ENCODE measurements at places on chromosomes 3 and 15. TPM values are rescaled to one million over a fixed set of nuclear protein-coding genes. Genes with fewer than 3 reads are reported as not detected.

NRROS gene
- total RNA-seq, result 55.7 TPM

DNA sequence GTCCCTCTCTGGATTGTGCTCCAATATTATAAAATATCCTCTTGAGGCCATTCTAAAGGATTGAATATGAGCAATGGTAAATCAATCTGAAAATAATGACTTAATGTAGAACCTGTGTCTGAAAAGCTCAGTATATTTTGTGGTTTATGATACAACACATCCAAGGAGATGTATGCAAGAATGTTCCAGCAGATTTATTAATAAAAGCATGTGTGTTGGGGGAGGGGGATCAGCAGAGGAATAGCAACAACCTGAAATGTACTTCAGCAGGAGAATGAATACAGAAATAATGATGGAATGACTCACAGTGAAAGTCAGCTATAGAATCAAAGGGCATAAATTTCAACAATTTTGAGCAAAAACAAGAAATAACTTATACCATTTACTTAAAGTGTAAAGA, 56.7 kb upstream of the NUDT16 start:
- DNase-seq, result no peak

- no peak for DNase-seq
These were observed 285.6 kb upstream of the ARHGEF26 start for GRCh38 chr3:153835540-153835939.

CLRN1 gene
- total RNA-seq, result not detected

B3GALNT1 gene
- 15.1 TPM for total RNA-seq

DNA sequence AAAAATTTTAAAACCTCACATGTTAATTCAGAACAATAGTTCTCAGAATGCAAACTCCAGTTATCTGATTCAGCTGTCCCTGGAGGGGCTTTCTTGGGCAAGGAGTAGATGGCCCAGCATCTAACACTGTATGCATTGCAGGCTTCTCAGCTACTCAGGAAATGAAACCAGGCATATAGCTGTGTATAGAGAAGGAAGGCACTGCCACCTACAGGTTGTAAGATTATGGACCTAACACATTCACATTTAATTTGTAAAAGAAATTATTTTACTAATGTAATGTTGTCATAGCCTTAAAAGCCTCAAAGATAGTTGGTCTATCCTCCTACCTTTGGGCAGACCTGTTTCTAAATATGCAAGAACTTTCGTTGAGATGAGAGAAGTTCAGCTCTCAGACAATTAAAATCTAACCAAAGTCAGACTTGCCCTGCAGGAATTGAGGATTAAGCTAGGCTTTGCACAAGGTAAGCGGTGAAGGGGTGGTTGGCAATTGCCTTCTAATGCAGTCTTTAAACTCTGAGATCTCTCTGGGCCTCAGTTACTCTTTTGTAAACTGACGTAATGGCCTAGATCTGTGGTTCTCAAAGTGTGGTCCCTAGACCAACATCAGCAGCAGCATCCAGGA, 132.8 kb upstream of the SLC24A5 start:
- DNase-seq, result no peak

COL6A5 gene
- total RNA-seq, result not detected

MUC20 gene
- total RNA-seq, result 2.4 TPM

DNA sequence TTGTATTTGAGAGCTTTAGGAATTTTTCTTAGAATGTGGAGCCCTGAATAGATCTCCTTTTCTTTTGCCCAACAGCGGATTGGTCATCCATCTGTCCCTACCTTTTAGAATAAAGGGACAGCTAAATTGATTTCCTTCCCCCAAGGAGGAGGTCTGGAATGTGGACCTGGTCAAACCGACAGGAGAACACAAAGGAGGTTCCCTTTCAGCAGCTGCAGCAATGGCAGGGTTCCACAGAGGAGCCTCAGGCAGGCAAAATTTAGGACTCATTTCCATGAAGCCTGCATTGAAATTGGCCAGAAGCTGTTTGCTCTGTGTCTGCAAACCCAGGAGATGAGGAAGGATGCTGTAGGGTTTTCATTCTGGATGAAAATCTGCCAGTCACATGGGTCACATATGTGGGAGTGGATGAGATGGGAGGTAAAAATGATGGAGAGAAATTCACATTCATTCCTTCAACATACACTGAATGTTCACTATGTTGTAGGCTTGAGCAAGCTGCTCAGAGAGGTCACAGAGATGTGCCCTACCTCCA, 77.3 kb downstream of the LRTM1 start:
- no peak for DNase-seq

DNA sequence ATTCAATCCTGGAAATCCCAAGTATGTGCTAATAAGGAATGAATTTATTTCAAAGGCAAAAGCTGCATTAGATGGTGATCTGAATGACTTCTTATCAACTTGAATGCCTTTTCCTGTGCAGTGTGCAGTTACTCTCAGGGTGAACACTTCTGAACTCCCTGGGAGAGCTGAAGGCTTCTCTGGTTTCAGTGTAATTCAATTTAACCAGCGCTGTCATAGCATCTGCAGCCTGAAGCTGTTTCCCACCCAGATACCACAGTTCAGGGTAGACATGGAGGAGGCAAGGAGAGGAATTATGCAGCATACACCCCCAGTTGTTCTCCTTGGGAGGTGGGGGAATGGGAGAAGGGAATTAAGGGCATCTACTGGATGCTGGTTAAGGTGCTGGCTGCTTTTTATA, 49.1 kb upstream of the PRR23C start:
- DNase-seq, result no peak

DNA sequence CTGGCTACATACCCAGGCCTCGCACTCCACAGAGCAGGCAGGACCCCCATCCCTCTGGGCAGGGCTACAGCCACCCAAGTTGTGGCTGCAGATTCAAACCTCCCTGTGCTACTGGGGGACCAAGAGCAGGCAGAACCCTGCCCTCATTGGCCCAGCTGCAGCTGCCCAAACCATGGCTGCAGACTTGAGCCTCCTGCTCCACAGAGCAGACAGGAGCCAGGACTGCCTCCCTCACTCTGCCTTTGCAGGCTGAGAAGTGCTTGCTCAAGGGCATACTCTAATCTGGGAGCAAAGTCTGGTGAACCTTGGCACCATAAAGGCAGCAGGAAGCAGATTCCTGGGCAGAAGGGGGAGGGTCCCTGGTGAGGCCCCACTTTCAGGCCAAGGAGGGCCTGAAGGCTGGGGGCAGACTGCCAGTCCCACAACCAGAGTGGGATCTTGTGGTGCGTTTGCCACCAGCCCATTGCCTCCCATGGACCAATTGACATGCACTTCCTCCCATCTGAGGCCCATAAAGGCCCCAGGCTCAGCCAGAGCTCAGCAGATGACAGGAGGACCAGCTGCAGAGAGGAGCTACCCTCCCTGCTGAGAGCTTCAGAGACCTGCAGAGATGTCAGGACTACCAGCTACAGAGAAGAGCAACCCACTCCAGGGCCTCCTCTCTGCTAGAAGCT, 64.2 kb upstream of the EPHA6 start:
- no peak for DNase-seq

GOLGA8Q gene
- 27.5 TPM for total RNA-seq

DNA sequence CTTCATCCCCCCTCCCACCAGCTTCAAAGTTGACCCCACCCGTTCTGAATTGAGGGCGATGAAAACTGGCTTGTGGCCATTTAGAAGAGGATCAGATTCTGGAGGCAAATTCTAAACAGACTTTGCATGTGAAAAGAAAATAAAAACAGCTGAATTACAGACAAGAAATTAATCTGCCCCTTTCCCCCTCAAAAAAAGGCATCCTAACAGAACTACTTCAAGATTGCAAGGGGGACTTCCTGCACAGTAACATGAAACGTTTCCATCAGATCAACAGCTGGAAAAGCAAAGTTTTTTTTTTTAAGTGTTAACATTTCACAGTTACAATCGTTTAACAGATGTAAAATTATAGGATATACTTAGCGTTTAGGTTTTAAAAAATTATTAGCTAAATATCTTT, 229.3 kb downstream of the RORA start:
- DNase-seq, result no peak

U2SURP gene
- 166 TPM for total RNA-seq

DNA sequence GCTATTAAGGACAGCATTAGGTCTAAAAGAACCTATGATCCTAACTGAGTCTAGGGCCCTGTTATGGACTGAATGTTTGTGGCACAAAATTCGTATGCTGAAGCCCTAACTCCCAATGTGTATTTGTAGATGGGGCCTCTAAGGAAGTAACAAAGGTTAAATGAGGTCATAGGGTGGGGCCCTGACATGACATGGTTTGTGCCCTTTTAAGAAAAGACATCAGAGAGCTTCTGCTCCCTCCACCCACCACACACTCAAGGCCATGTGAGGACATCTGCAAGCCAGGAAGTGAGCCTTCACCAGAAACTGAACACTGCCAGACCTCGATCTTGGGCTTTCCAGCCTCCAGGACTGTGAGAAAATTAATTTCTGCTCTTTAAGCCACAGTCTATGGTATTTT, 49.2 kb downstream of the PHC3 start:
- DNase-seq, result no peak

DNA sequence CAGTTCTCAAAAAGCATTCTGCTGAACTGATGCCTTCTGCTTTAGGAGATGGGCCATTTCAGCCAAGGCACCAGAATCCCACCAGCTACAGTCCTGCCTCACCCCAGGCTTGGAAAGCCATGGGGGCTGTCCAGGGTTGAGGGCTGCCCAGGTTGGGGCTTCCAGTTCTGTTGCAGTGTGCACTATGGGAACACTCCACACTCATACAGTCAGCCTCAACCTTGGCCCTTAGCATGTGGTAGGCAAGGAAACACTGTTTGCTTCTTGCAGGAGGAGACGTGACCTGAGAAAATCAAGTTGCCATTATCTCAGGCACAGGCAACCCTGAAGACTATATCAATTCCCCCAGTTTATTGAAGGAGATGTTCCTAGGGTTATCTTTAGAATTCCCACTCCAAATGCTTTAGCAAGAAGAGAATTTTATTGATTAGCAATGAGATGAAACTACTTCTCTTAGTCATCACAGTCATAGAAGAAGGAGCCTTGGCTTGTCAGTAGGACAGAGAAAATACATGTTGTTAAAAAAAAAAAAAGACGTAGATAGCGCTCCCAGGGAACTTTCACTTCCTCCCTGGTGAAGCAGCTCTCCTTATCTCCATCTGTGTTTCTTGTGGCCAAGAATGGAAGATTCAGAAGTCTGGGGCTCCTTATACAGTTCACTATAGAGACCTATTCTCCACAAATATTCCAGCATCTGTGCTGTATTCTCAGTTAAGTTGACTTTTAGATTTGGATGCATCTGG, 38.3 kb upstream of the IL12A start:
- no peak for DNase-seq

DNA sequence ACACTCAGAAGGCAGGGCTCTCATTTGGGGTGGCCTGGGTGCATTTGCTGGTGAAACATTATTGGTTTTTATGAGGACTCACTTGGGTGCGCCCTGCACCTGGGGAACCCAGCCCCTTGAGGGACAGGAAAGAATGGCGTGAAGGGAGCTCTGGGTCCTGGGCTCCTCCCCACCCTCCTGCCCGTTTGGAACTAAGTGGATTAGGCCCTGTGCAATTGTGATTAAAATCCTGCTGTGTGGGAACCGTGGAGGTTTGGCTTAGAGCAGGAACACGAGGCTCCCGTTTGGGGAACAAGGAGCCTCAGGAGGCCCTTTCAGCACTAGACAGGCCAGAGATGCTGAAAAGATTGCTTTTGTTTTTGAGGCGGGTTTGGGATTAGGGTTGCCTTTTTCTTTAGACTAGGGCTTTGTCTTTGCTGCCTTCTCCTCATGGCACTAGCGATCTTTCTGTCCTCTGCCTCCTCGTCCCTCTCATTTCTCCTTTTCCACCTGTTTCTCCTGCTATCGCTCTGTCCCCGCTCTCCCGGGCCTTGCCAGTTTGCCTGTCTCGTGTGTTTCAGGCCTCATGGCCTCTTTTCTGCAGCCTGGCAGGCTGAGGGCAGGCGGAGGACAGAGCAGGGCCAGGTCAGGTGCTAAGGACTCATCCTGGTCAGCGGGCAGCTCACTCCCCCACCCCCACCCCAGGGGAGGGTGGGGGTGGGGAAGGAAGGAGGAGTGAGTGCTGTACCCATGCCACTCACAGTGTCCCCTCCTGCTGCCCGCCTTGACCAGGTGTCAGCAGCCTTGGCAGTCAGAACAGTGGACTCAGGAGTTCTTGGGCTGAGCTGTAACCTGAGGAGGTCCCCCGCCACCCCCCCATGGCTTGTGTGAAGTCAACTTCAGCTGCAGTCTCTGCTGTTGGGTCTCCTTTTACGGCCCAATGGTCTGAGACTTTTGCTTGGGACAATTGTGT, 8.6 kb downstream of the MAPKAPK3 start:
- no peak for DNase-seq

DNA sequence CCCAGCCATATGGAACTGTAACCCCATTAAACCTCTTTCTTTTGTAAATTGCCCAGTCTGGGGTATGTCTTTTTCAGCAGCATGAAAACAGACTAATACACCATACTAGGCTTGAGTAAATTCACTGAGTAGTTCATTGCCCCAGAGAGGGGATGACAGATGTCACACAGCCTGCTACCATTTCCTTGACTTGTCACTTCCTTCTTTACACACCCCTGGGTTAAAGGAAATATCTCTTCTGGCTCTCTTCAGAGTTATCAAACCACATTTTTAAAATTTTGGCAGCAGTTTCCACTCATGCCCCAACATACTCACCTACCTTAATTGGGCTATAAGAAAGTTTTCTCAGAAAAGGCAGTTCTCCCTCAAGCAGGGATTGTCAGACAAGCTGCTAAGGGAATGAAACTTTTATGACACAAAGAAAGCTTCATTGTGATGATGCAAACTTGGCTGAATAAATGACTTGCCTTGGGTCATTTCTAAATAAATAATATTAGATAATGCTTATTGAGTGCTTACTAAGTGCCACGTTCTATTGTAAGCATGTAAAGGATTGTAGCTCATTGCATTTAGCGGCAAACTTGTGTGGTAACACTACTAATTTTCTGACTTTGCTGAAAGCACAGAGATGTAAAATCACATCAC, 68.0 kb upstream of the RBMS3 start:
- DNase-seq, result no peak
